Progenitor cell of endocrine pancreas (in vitro differentiated cells): ENCODE measurements at places on chromosomes 7 and 10.

DNA sequence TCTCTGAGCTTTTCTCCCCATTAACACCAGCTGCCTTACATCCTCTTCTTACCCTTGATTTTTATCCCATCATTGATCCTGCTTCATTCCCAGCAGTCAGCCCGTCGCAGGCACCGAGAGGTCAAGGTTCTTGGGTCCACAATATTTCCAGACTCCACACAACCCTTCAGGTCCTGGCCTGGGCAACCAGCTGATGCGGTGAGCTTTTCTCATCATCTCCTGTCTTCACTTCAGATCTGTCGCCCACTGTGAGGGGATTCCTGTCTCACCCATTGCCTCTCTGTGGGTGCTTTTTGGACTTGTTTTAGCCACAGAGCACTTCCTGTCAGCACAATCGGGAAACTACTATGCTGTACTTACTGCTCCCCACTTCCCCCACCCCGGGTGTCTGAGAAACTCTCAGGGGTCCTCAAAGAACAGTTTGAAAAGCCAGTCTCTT is 8.4 kb upstream of the PVRIG start:
- no peak for DNase-seq

- DNase-seq = no peak
Measured at GRCh38 chr10:111515264-111515663, 438.4 kb downstream of the ADRA2A start.

DNA sequence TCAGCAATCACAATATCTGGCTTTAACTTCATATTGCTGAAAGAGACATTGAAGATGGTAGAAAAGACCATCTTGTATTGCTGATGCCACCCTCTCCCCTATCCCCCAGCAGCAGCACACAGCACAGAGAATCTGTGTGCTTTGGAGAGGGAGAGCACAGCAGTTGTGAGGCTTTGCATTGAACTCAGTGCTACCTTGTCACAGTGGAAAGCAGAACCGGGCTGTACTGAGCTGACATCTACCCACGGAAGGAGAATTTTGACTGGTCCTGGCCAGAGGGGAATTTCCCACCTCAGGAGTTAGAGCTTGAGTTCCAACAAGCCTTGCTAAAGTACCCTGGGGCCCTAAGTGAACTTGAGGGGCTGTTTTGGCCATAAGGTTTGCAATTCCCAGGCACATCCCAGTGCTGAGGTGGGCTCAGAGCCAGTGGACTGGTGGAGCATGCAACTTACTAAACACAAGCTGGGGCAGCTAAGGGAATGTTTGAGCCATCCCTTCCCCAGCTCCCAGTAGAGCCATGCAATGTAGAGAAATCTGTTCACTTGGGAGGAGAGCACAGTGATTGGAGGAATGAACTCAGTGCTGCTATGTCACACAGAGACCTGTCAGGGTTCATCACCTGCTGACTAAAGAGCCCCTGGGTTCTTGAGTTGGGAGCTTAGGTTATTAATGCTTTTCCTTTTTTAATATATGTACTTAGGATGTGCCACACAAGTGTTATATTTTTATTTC is 62.1 kb downstream of the OR13A1 start:
- DNase-seq = no peak

- no peak for DNase-seq
Measured at GRCh38 chr7:129559564-129559963, 52.0 kb upstream of the NRF1 start.

DNA sequence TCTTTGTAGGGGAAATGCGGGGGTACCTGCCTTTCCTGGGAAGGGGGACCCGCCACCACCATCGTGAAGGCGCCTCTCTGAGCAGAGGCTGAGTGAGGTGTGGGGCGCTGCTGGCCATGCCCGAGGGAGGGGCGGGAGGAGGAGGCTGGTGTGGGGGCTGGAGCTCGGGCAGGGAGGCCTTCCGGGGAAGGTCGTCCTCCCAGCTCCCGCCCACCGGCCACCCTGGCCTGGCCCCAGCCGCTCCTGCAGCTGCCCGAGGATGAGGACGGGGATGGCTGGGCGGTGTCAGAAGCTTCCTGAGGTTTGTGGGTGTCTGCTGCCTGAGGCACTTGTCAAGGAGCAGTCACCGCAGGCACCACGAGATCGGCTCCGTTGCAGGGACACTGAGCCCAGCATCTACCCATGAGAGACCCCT is 11.4 kb downstream of the PWWP2B start:
- no peak for DNase-seq

- no peak for DNase-seq
Measured at GRCh38 chr7:100891568-100892247, 2.2 kb upstream of the UFSP1 start.

DNA sequence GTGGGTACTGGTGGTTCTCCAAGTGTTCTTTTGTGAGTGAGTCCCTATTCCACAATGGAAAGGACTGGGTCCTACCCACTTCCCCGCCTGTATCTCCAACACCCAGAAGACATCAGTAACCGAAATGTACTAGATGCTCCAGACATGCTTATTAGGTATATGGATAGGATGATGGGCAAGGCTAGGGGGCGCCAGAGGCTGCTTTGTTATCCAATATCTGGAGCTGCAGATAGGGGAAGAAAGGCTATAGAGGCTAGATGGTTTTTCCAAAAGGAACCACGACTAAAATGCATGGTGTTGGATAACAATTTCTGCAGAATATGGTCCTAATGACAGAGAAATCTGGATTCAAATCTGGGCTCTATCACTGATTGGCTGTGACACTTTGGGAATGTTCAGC is 56.2 kb upstream of the TM9SF3 start:
- peak; percentile 31 for DNase-seq

GRCh38 chr7:120951309-120951699 is 727 bp downstream of the ING3 start:
- no peak for DNase-seq

DNA sequence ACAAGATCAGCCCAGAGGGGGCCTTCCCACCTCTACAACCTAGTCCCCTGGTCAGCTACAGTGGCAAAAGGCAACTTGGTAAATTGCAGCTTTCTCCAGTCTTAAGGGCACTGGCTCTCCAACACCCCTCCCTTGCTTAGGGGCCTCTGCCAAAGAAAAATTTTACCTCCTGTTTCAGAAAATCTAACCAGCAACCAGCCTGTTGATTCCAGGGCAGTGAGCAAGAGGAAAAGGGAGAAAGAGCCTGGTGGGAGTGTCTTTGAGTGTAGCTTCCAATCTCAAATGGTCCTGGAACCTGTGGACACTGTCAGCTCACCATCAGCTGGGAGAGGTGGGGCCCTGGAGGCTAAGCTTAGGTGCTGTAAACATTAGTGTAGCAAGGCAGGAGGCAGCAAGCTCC is 22.9 kb downstream of the ACTR1A start:
- no peak for DNase-seq

- DNase-seq = peak; percentile 6
Measured at GRCh38 chr10:131848741-131849590, 51.8 kb upstream of the PPP2R2D start.

DNA sequence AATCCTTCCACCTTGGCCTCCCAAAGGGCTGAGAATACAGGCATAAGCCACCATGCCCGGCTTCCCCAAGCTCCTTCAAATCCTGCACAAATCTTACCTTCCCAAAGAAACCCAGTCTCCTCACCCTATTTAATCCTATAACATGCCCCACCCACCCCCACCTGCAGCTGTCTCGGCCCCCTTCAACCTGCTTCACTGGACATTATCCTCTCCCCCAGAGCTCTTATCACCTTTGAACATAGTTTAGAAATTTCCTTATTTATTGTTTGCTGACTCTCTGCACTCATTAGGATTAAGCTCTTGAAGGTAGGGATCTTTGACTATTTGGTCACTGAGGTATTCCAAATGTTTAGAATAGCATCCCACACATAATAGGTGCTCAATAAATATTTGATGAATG is 3.5 kb downstream of the ZNF467 start:
- DNase-seq = no peak
